Activated T-cell treated with anti-CD3 and anti-CD28 coated beads for 1 hour (primary cell): ENCODE measurements at places on chromosomes 4 and X.

DNA sequence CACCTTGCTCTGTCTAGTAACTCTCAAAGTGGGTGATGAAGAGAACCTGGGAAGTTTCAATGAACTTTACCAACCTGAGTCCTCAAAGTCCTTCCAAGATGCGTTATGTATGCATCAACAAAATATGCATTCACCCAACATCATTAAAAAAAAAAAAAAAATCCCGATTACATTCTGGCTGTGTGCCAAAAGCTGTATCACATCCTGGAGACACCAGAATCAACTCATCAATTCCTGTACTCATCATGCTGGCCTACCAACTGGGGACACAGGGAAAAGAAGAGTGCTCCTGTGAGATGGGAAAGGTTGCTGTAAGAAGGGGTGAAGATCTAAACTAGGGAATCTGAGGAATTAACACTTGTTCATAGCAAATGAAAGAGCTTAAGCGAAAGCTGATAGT, 16.5 kb downstream of the UNC5C start:
- DNase-seq: no peak

DNA sequence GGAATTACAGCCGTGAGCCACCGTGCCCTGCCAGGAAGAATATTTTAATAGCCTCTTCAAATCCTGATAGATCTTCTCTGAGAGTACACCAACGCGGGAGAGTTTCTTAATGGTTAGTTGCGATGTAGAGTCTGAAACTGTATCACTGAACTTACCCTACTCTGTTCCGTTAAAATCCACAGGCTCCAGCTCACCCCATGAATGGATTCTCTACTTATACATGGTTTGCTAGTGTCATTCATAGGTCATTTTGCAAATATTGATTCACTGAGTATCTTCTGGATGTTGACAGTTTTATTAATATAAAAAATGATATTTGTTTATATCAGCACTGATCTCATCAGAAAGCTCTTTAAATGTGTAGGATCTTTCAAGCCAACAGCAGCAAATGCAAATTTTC, 99.9 kb downstream of the FAM193A start:
- no peak for DNase-seq

DNA sequence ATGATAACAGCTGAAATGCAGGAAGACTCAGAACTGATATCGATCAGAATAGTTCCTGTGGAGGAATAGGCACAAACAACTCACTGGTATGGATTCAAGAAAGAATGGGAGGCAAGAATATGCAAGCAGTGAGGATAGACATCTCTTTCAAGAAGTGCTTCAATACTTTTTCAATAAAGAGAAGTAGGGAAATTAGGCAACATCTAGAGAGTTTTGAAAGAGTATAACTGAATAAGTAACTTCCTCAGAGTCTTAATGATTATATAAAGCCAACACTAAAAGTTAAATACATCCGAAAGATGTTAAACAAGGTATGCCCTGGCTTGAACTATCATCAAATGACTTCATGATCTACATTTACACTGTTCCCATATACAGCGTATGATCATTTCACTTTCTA, 1443.0 kb downstream of the PCDH7 start:
- no peak for DNase-seq

DNA sequence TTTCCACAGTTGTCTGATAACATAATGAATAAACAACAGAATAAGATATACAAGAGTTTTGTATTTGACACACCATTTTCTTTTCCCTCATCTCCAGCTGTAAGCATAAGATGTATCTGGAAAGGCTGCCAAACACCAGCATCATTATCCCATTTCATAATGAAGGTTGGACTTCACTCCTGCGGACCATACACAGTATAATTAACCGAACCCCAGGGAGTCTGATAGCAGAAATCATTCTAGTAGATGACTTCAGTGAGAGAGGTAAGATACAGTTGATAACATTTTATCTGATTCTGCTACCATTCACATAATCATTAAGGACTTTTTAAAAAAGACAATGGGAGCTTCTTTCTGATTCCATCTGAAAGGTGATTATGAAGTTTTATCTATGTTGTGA, 535.2 kb downstream of the GALNTL6 start:
- no peak for DNase-seq

DNA sequence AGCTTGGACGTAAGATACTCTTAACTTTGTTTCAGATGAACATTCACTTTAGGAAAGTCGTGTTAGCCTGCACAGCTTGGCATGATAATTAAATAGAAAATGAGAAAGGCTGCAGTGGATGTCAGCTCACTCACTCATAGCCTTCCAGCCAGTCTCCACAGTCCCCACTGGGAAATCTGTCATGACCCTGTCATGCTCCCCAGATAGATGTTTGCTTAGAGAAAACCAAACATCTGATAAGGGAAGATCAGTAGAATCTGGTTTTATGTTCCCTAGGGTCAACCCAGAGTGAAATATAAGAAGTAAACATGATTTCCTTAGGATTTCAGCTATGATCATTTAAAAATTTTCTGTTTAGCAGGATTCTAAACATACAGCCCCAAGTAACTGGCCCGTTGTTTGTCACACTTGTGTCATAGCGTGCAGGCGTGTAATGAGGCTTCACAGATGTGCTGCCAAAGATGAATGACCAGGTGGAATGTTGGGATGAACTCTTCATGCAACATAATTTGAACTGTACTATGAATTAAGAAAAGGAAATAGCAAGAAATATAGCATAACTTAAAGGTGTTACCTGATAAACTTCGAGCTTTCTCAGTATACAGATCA, 180.1 kb downstream of the BANK1 start:
- DNase-seq: no peak

DNA sequence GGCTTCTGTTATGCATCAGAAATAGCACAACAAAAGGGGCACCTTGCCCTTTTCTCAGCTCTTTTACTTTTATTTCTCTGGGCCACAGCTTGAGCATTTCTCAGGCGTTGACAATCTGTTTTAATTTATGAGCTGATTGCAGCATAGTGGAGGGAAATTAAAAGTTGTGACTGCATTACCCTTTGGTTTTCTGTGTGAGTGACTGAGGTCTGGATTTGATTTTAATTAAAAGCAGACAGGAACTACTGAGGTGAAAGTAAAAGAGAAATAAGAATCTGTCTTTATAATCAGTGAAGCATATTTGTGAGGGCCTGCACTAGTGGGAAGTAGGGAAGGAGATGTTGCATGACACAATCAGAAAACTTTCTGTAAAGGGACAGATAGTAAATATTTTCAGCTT, 43.4 kb upstream of the GEMIN8 start:
- no peak for DNase-seq

DNA sequence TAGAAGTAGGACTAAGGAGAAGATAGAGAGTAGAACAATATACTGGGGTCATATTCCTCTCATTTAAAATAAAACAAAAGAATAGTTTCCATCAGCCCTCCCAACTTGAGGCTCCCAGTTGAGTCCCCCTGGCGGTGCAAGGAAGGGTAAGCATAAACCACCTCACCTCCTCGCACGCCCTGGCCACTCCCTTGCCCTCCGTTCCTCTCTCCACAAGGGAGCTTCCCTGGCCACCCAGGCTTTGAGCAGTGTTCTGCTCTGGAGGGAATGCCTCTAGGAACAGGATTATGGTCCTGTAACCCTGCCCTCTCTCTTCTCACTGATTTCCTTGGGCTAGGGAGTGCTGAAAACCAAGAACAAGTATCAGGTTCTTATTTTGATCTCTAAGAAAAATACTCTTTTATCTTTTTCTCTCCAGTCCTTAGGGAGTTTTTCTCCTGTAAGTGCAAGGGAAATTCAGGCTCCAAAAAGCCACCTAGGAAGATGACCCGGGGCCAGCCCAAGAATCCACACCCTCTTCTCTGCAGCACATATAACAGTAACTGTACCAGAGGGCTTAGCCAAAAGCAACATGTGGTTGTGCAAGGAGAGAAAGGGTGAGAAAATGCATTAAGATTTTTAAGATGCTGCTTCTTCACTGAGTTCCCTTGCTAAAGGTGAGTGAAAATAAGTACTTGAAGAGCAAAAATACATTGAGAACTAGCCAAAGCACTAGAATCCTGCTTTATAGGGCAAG, 69.9 kb downstream of the USP38 start:
- no peak for DNase-seq

- no peak for DNase-seq
These were observed 44.8 kb downstream of the GAB1 start for GRCh38 chr4:143381189-143382118.

- DNase-seq: no peak
These were observed 129.0 kb upstream of the KCNIP4 start for GRCh38 chr4:22077571-22077970.

DNA sequence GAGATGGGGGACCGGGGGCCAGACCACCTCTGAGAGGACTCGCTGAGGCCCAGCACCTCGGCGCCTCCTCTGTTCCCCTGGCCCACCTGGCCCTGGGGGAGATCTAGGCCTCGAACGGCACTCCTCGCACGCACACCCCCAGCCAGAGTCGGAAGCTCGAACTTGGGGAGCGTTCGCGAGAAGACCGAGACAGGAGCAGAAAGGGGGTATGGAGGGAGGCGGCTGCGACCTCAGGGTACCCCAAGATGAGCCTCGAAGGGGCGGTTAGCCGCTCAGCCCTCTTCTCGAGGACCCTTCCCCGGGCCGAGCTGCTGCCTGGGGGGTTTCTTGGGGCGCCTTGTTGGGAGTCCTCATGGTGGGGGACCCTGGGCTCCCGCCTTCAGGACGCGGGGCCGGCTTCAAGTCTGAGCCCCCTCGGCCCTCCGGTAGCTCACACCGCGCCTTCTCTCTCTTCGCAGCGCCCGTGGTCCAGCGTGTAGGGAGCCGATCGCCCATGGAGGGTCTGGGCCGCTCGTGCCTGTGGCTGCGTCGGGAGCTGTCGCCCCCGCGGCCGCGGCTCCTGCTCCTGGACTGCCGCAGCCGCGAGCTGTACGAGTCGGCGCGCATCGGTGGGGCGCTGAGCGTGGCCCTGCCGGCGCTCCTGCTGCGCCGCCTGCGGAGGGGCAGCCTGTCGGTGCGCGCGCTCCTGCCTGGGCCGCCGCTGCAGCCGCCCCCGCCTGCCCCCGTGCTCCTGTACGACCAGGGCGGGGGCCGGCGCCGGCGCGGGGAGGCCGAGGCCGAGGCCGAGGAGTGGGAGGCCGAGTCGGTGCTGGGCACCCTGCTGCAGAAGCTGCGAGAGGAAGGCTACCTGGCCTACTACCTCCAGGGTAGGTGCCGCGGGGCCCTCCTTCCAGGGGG, 706 bp downstream of the DUSP9 start:
- DNase-seq: no peak

- no peak for DNase-seq
These were observed 9.2 kb upstream of the HPGD start for GRCh38 chr4:174531486-174531885.

GRCh38 chr4:26377328-26378311, 56.8 kb downstream of the RBPJ start:
- no peak for DNase-seq

- DNase-seq: no peak
These were observed 182.0 kb downstream of the ANKRD50 start for GRCh38 chr4:124530464-124531077.

DNA sequence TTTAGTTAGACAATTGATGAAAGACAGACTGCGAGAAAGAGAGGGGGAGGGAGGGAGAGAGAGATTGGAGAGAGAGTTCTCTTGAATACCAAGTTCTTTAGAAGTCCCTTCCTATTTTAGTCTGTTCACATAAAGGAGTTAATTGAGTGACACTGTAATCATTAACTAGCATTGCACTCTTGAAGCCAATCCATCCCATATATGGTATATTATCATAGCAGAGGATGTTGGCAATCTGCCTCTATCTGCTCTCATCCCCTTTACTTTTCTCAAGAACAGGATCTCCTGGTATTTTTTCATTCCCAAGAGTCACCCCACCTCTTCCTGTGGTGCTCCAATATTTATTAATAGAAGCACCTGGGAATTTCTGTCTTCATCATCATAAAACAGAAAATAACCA, 959.6 kb upstream of the NDST4 start:
- DNase-seq: no peak

- DNase-seq: no peak
These were observed 91.6 kb upstream of the EFHC2 start for GRCh38 chrX:44435047-44435446.

DNA sequence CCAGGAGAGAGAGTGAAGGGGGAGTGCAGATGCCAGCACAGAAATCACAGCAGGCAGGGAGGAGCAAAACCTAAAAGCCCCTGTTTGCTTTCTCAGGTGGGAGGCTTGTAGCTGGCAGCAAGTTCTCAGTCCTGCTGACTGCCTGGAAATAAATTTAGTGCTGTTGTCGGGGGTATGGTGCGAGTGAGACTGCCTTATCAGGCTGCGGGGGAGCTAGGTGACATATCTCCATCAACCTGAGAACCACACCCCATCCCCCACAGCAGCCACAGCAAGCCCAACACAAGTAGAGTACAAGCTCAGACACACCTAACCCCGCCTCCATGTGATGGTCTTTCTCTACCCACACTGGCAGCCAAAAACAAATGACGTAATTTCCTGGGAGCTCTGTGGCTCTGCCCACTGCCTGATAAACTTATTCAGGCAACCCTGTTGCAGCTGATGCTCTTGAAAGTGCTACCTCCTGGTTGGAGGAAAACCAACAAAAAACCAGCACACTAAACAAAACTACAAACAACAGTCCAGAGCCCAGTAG, 953.4 kb upstream of the NDST4 start:
- DNase-seq: no peak

DNA sequence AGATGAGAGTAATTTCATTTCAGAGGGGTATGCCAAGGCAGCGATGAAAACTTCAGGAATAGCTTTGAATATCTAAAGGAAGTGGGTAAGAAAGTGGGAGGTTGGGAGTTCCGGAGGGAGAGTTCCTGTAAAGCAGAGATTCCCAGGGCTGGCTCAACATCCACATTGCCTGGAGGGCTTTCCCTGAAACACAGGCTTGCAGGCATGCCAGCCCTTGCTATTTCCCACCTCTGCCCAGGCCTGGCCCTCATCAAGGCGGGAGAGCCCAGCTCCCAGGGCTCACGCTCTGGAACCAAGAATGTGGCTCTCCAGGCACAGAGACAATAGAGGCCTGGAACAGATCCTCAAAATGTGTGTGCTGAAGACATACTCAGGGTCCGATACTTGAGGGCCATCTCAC, 43.8 kb upstream of the CLDN34 start:
- DNase-seq: no peak

DNA sequence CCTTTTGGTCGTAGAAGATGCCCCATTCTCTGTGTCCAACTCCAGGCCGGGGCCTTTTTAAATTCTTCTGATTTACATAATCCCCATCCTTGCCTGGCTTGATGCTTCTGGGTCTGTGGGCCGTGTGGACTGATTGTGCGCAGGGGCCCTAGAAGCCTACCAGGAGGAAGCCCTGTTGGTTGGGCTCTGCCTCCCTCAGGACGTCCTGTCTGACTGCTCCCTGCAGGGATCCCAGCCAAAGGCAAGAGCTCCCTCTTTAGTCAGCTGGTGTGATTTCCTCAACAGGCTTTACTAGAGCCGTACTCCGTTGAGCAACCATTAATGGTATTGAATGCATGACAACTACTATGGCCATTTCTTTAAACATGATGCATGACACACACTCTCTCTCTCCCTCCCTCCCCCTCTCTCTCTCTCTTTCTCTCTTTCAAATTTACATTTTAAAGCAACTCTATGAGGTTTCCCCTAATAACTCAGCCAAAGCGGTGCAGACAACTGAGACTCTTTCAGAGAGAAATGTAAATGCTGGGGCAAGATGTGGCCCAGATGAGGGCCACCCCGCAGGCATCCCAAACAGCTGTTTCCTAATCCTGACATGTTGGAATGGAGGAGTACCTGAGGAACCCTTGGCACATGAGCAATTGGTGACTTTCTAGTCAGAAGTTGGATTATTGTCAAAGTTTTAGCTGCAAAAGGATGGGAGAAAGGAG, 117.3 kb downstream of the DRD5 start:
- DNase-seq: no peak

- DNase-seq: no peak
These were observed at the start of gene STK32B for GRCh38 chr4:5051278-5052203. Gene STK32B (plus strand): TSS chr4:5051480.
